ENCODE measurements at places on chromosomes 5 and 9.

DNA sequence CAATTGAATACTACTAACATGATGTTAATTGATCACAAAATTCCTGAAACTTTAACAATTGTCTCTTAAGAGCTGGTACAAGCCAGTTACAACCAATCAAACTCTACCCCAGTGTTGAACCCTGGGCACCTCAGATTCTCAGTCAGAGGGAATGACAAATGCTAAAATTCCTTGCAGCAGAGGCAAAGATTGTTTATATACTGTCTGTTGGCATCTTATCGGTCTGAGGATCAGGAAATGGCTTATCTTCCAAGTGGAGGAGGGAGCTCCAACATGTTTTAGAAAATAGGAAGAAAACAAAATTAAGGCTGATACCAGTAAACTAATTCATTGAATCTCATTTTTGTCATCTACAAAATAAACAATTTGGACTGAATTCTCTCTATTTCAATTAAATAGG is 527.8 kb upstream of the ZNF608 start:
- no peak for DNase-seq

DNA sequence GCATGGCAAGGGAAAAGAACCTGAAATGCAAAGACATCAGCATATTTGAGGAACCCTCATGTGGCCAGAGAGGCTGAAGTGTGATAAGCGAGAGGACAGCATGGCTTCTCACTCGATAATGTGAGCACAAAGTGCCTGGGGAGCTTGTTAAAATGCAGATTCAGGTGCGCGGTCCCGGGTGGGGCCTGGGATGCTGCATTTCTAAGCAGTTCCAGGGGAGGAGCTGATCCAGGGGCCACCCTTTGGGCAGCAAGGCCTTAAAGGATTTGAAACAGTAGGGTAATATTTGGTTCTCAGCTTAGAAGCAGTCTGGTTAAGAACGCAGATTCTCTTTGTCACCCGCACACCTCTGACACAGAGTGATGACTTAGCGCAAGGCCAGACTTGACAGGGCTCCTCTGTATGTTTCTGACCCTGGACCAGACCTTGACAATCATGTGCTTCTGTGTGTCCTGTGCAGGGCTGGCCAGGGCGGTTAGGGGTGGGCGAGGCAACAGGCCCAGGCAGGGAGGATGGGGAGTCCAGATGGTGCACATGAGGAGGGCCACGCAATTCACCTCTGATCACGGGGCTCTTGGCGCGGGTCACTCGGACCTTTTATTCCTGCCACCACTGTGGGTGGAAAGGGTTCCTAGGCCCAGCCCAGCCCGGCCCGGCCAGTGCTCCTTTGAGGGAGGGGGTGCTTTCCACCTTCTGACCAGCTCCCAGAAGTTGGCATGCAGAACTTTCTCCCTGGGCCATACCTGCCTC is 62.8 kb upstream of the TBC1D2 start:
- DNase-seq = no peak

DNA sequence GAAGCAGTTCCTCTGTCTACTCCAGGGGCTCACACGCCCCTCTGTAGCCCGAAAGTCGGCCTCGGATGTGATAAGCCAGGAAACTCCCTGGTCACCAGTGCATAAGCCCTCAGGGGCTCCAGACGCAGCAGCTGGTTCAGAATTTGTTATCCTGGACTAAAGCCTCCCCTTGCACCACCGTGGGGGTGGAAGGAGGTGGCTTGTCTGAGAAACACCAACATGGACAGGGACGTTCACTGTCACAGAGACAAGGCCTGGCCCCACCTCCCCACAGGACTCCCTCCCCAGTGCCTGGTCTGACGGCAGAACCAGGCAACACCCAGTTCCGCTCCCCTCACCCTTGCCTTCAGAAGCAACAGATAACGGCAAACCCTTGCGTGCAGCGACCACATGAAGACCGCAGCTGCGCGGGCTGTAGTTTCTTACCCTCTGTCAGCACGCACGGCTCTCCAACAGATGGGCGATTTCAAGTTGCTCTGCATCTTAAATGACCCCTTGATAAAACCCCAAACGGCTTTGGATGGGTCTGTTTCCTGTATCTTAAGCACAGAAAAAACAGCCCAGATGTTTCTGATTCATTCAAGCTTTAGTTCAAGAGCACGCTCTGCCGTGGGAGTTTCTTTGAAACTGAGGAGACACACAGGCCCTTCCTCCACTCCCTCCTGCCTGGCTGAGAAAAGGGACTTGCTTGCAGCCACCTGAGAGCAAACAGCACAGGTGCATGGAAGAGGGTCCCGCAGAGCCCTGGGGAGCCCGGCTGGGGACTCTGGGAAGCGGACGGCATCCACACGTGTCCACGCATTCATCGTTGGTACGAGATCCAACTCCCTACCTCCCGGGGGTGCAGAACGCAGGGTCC is 44.7 kb upstream of the NKD2 start:
- DNase-seq = no peak

- no peak for DNase-seq
Observed at GRCh38 chr5:95631991-95632675, 12.2 kb downstream of the GPR150 start.

- DNase-seq = peak; percentile 76
Observed at GRCh38 chr9:137459152-137459600, at the start of gene NSMF. NSMF (minus strand) TSS chr9:137459334; CDS start chr9:137459102, 232 bp downstream.

DNA sequence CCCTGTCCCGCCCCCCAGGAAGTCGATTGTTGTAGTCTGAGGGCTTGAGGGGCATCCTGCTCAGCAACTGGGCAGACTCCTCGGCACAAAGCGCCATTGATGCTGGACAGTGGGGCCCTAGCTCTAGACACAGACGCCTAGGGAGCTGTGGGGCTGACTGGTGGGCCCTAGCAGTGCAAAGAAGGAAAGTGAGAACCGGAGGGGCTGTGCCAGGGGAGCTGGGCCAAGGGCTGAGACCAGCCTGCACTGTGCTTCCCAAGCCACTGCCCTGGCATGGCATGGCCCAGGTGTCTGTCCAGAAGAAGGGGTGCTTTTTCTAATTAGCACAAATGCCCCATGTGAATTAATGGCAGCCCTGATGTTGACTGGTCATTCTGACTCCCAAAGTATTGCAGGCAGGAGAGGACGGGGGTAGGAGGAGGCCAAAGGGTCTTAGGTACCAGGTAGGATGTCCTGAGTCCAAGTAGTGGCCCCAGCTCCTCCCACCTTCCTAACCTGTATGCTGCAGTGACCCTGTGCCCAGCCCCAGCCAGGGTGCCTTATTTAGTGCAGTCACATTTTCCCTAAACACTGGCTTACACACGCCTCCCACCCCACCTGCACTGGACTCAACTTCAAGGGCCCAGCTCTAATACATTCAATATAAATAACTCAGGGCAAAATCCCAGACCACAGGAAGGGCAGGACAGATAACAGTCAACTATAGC is 15.9 kb downstream of the TCF7 start:
- DNase-seq = no peak

- no peak for DNase-seq
Observed at GRCh38 chr9:123640792-123641222, 284.8 kb downstream of the CRB2 start.

GRCh38 chr5:163815240-163815791 is 309.9 kb downstream of the MAT2B start:
- DNase-seq = no peak

All from NCI-H748 treated with DMSO at 0.1 percent for 48 hours (cell line).